Psoas muscle (tissue), 8 donors: ENCODE measurements at places on chromosomes 5 and 9.

DNA sequence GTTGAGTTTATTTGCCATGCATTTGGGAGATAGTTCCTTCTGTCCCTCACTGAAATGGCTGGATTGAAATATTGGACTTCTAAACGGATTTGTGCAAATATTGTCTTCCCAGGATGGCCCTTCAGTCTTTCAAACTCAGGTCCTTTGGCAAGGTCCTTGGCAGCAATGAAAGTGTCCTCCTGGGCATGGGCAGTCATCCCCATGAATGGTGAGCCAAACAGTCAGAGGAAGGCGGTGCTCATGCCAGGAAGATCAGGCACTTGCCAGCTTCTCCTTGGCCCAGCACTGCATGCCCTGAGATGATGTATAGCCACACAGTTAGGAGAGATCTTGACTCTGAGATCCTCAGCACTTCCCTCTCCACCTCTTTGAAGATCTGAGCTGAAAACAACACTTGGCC, 221.4 kb upstream of the KLF4 start:
- DNase-seq, result no peak

DNA sequence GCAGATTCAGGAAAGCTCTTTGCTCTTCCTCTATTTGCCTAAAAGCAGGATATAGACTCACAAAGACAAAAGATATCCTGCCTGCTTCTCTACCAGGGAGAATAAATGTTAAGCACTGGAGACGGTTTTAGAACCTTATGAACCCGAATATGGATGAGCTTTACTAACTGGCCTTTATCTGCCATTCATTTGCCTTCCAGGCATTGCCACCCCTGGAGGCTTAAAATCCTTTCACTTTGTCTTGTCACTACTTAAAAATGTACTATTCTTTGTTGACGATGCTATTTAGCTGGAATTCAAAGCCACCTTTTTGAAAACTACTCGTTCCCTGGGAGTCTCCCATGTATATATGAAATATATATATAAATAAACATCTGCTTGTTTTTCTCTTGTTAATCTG, 23.2 kb upstream of the LVRN start:
- no peak for DNase-seq

- DNase-seq, result no peak
Measured at GRCh38 chr9:126470241-126470993, 143.3 kb upstream of the LMX1B start.

GRCh38 chr5:87188391-87188790, 79.3 kb upstream of the RASA1 start:
- no peak for DNase-seq

DNA sequence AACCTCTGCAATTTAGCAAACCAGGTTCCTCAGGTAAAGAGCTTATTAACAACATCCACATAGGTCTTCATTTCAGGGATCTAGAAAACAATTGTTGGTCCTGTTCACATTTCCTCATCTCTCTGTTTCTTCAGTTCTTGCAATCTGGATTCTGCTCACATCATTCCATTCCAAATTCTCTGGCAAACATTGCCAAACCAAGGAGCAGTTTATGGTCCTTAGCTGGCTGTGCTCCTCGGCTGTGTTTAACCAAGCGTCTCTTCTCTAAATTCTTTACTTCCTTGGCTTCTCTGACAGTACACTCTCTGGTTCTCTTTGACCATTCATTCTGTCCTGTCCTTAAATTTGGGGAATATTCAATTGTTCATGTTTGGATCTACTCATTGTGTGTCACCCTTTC, 65.8 kb upstream of the RANBP3L start:
- no peak for DNase-seq

GRCh38 chr9:93826209-93826608, 128.9 kb downstream of the BARX1 start:
- DNase-seq, result no peak

- no peak for DNase-seq
Measured at GRCh38 chr5:119083679-119084078, 12.8 kb downstream of the DMXL1 start.

- DNase-seq, result no peak
Measured at GRCh38 chr9:87535817-87536539, 38.3 kb downstream of the DAPK1 start.

DNA sequence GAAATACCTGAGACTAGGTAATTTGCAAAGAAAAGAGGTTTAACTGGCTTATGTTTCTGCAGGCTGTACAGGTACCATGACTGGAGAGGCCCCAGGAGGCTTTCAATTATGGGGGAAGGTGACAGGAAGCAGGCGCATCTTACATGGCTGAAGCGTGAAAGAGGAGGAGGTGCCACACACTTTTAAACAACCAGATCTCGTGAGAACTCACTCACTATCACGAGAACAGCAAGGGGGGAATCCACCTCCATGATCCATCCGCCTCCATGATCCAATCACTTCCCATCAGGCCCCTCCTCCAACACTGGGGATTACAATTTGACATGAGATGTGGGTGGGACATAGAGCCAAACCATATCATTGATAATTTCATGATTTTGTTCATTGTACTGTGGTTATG, 2.5 kb upstream of the MED27 start:
- no peak for DNase-seq

GRCh38 chr5:53472279-53472678, 8.2 kb upstream of the FST start:
- no peak for DNase-seq

DNA sequence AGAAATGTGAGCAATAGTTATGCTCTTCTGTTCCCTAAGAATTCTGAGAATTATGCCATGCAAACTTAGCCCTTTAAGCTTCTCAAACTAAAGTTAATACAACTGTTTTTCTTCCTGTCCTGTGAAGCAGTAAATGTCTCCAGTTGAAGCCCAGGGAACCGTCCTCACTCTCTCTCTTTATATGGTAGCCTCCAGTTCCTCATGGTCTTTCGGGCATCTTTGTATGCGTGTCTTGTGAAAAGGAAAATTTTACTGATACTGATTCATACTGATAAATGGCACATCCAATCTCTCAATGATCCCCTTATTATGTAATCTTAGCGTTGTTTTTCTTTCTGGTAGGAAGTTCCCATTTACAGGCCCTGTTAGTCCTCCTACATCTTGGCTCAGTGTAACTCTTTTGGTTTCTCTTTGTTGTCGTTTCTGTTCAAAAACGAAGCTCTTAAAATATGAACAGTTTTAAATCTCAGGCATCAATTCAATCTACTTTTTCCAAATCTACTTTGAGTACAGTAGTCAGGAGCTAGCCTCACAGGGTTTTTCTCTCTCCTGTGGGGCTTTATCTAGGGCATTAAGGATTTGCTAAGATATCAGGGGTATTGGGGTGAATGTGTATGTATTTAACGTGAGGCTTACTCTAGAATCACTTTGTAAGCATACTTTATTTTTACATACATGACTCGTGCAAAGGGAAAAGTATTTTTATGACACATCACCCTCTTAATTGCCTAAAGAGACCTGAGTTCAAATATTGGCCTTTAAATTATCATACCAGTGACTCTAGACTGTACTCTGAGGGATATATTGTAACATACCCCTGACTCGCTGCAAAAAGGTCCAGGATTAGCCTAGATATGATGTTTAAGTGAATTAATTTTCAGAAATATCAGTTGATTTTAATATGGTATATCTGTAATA, 258.0 kb downstream of the NR3C1 start:
- DNase-seq, result no peak

GRCh38 chr5:29780401-29780800, 1413.1 kb upstream of the CDH6 start:
- DNase-seq, result no peak

GRCh38 chr5:163855754-163856153, 350.3 kb downstream of the MAT2B start:
- no peak for DNase-seq

DNA sequence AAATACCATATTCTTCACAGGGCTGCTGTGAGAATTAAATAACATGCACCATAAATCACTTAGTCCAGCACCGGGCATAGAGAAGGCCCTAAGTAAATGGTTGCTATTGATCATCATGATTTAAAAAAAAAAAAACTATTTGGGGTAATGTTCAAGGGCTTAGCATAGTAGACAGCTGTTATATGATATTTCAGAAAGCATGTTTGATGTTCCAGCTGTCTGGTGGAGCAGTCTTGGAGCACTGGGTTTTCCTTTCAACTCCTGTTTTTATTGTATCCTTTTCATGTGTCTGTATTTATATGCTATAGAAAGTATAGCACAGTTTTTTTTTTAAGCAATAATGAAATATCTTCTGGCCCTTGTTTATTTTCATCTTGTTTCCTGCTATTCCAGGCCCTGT, 28.0 kb upstream of the TOMM5 start:
- no peak for DNase-seq

DNA sequence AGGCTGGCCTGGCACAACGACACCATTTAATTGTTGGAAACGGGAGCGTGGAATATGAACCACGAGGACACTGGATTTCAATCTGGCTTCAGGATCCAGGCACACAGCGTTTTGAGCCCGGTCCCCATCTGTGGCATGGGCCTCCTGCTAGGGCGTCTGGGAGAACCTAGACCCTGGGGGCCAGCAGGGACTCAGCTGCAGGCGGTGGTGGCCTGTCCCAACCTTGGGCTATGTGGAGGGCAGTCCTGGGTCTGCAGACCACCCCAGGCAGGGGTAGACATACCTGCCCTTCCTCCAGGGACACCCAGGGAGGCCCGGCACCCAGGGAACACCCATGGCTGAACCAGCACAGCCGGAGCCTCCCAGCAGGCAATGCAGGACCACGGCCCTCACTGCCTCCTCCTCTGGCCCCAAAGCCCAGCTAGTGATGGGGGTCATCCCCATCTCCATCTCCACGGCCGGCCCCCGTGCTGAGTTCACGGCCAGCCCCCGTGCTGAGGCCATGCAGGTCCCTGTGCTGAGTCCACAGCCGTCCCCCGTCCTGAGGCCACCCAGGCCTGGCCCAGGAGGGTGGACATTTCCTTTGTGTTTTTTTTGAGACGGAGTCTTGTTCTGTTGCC, 18.5 kb upstream of the UBAC1 start:
- DNase-seq, result no peak

DNA sequence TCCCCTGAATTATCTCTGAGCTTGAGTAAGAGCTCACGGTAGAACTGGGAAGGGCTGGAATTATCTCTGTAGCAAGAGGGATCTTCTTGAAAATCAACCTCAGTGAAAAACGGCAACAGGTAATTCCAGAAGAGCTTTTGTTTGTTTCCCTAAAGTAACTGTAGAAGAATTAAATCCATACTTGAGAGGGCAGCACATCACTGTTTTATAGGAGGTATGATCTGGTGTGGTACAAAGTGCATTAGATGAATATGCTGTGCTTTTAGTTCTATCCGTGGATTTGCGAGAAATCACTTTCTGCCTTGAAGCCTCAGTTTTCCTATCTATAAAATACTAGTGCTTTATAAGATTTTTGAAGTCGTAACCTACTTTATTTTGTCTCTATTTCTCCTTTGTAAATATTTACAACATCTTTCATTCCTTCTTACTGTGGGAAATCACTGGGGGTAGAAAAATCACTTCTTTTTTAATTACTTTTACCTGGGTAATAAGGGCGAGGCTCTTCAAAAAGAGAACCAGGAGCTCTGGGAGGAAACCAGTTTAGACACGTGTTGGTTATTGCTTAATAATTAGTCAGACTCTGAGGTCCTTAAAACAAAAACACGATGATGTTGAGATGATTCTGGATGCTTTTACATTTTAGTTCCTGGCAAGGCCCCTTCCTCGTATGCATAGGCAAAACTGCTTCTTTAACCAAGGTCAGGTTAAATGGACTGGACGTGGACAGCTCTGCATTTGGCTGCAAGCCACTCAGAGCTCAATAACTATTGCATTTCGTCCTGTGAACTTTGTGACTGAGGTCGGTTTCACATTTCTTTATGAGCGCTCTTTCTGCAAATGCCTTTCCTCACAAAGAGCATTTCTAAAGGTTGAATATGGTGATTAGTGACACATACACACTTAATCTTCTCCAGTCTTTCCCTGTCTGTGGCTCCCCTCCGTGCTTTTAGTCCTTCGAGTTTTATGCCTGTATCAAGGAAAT, 376.1 kb downstream of the BRINP1 start:
- DNase-seq, result no peak

- peak; percentile 82 for DNase-seq
Measured at GRCh38 chr9:130290291-130291181, 25.0 kb downstream of the HMCN2 start.

DNA sequence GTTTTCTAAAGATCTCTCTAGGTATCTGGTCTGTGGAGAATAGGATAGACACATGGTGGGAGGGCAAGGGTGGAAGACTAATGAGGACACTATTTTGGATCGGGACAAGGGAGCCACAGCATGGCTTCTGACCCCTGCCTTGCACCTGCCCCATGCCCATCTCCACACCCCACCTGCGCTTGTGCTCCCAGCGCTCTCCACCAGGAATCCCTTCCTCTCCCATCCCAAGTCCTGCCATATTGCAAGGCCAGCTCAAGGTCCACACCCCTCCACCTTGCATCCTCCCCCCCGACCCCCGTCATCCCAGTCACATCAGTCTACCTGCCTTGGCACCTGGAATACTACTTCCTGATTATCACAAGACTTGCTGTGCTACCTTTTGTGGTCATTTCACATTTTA, 44.2 kb upstream of the RETREG1 start:
- no peak for DNase-seq

DNA sequence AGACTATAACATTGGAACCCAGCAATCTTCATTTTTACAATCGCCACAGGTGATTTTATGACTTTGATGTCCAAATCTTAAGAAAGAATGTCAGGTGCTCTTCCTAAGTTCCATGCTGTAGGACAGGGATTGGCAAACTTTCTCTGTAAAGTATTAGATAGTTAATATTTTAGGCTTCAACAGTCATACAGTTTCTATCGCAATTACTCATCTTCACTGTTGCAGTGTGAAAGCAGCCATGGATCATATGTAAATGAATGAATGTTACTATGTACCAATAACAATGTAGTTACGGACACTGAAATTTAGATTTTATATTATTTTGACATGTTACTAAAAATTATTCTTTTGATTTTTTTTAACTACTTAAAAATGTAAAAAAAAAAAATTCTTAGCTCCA, 169.7 kb downstream of the DTWD2 start:
- no peak for DNase-seq

DNA sequence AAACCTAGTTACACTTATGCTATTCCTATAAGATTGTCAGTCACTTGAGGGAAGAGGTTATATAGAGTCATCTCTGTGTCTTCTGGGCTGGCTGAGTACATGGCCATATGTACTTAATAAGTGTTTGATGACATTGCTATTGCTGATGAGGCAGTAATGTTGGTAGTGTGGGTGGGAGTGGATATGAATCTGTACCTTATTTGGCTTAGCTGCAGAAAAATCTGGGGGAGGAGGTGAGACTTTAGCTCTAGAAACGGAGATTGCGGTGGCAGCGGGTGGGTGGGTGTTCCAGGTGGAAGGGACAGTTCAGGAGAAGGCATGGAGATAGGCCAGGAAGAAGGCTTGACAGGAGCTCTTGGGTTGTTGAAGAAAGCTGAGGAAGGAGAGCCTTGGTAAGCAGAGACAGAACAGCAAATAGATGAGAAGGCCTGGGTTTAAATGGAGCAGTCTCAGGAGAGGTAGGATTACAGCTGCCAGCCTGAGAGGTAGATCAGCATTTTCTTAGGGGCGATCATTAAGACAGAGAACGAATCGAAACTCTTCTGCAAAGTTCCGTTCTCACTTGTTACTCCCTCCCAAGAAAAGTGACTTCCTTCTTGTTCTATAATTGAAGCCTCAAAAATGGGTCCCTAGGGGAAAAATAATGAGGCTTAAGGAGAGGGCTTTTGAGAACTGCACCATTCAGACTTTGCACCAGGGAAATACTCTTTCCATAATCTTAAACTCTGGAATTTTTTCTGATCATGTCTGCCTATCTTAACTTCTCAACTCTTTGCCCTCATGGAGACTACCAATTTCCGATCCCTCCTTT, 160.5 kb downstream of the UNC13B start:
- no peak for DNase-seq
